Renal cortex interstitium (tissue), 15 donors: ENCODE measurements at places on chromosomes 11 and 22. TPM values are rescaled to one million over a fixed set of nuclear protein-coding genes. Genes with fewer than 3 reads are reported as not detected.

DNA sequence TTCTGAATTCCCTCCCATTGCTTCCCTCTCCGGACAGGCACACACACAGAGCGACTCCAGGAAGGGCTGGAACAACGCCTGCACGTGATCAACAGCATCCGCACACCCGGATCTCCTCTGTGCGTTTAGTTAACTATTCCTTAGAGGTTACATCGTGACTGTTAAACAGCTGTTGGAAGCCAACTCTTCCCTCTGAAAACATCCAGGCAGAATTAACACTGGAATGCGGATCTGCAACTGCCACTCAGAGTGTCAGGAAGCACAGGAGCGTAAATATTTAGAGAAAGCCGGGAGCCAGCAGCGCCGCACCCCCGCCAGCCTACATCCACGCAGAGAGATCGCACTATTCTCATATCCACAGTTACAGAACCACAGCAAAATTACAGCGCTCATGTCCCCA lies 46.2 kb downstream of the SHANK2 start:
- no peak for DNase-seq

DNA sequence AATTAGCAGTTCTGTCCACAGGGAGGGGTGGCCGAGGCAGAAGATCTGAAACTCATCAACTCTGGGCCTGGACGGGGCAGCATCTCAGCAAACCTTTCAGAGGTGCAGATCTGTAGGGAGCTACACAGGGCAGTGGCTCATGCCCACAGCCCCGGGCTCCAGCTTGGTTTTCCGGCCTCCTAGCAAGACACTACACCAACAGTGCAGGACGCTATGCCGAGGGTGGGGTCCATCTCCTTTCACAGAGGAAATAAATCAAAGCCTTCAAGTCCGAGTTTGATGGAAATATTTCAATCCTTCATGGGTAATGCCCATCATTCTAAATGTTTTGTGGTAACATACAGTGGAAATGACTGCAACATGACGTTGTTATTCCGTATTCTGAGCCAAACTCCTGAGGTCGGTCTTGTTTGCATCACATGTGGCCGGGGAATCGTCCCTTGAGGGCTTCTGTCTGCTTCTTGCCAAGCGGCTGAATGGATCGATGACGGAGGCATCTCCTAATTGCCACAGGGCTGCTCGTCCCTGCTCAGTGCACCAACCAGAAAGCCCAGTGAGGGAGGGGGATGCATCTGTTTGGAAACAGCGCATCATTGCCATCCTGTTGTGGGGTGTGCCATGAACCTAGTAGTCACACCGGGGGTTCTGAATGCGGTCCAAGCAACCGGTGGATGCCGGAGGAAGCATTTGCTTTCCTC lies 30.0 kb downstream of the LINC01488 start:
- DNase-seq: no peak

- DNase-seq: no peak
Measured at GRCh38 chr11:24497831-24498230, 978 bp downstream of the LUZP2 start.

DNA sequence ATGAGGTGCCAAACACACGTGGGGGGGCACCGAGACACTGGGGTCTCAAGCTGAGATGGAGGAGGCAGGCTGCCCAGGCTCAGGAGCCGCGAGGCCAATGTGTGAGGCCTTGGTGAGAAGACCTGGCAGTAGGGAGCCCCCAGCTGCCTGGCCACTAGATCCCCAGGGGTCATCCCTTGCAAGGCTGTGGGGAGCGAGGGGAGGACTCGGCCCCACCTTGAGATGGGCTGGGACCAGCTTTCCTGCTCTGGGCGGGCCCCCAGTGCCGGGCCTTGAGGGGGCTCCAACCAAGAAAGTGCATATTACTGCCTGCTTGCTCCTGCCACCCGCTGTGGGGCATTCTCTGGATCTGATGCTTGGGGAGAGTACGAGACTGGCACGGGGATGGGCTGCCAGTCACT lies 107.0 kb downstream of the CTTN start:
- DNase-seq: no peak

GRCh38 chr11:94130298-94131046 lies 1.8 kb downstream of the PANX1 start:
- DNase-seq: no peak

DNA sequence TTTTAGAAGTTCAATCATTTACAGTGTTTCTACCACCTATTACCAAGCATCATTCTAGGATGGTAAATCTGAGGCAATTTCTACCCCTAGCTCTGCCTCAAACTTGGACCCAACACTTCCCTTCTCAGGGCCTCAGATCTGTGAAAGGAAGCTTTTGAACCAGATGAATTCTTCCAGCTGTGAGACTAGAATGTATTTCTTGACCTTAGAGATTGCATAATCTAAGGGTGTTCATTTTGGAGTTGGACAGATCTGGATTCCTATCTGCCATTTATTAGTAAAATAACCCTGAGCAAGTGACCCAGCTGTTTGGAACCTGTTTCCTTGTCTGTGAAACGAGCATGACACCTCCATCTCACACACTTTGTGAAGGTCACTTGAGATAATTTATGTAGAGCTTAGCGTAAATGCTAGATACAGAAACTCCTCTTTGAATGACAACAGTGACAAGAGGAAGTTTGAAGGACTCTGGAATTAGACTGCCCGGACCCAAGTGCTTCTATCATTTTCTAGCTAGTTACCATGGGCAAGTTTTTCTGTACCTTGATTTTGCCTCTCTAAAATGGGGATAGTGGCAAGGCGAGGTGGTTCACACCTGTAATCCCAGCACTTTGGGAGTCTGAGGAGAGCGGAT lies 3.8 kb upstream of the INTS5 start:
- no peak for DNase-seq

Gene OR4D5
- polyA plus RNA-seq: not detected

DNA sequence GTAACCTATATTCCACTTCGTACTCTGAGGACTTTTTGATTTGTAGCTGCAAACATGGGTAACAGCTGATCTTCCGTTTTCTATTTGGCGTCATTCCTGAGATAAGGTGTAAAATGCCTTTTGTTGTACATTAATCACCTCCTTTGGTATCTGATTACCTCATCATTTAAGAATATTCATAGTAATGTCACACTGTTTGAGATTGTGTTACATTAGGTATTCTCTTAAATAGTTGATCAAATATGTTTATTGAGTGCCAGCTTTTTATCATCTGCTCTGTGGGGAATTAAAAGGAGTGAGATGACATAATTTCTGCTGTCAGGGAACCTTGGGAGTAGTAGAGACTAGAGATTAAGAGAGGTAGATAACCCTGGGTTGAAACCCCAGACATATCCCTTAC lies 5.9 kb downstream of the NCAM1 start:
- DNase-seq: no peak

- no peak for DNase-seq
Measured at GRCh38 chr11:17743808-17744119, 9.2 kb downstream of the KCNC1 start.

Gene CYB5R2
- polyA plus RNA-seq: 28.8 TPM

GRCh38 chr11:102476812-102477211 lies 24.2 kb upstream of the TMEM123 start:
- no peak for DNase-seq

Gene GGTLC2
- polyA plus RNA-seq: not detected

Gene BLID
- polyA plus RNA-seq: not detected

Gene LBHD1
- 6.8 TPM for polyA plus RNA-seq

GRCh38 chr11:8297781-8298440 lies 34.2 kb upstream of the LMO1 start:
- no peak for DNase-seq

DNA sequence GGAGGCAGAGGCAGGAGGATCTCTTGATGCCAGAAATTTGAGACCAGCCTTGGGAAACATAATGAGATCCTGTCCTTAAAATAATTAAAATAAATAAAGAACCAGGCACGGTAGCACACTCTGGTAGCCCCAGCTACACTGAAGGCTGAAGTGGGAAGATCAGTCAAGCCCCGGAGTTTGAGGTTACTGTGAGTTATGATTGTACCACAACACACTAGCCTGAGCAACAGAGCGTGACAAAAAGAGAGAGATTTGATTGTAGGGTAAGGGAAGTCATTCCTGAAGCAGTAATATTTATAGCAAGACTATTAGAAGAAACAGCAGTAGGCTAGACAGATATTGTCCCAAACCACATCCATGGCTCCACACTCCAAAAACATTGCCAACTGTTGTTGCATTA lies 1408.4 kb upstream of the TENM4 start:
- no peak for DNase-seq

GRCh38 chr11:76680518-76681425 lies 10.2 kb upstream of the LRRC32 start:
- no peak for DNase-seq

DNA sequence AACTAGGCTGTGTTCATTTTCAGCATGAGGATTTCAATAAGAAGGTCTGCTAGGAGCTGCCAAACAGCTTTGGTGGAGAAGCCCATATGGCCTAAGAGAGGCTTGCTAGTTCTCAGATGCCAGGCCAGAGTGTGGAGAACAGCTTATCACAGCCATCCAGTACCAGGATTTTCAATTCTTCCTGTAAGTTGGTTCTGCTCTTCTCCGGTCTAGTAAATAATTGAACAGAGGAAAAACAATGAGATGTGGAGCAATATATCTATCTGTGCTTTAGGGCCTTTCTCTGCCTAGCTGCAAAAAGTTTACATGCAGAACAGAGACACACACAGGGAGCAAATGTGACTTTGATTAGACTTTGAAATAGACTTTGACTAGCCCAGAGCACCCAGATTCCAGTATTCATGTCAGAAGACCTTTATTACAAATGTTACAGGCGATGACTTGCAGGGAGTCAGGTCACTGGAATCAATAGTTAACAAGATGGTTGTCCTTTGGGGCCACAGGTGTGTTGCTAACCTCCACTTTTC lies 19.8 kb upstream of the PPP2R1B start:
- DNase-seq: no peak

- DNase-seq: no peak
Measured at GRCh38 chr11:45900916-45901617, 6.0 kb downstream of the FREY1 start.

DNA sequence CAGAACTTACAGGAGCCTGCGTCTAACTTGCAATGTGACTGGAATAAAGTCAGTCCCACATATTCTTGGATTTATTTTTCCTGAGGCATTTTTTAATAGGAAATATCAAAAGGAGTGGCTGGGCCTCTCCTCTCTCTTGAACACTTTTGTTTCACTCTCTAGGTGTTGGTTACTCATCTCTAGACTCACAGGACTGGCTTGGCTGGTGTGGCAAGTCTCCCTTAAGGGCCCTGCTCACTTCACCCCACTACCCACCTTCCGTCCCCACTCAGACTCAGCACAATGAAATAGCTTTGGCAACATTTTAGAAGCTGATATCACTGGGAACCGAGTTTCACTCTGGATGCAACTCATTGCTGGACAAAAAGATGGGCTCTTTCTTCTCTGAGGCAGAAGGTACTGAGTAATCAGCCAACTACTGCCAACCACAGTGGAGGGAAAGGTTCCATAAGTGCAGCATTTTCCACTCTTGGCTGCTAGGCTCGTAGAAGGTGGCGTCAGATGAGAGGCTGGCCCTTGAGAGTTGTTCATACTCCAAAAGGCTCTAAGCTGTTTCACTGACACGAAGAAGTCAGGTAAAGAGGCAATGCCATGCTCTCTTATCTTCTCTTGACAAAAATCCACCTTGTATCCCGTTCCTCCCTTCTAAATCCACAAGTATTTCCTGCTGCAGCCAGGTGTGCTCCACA lies 390.6 kb downstream of the SOX6 start:
- DNase-seq: no peak

DNA sequence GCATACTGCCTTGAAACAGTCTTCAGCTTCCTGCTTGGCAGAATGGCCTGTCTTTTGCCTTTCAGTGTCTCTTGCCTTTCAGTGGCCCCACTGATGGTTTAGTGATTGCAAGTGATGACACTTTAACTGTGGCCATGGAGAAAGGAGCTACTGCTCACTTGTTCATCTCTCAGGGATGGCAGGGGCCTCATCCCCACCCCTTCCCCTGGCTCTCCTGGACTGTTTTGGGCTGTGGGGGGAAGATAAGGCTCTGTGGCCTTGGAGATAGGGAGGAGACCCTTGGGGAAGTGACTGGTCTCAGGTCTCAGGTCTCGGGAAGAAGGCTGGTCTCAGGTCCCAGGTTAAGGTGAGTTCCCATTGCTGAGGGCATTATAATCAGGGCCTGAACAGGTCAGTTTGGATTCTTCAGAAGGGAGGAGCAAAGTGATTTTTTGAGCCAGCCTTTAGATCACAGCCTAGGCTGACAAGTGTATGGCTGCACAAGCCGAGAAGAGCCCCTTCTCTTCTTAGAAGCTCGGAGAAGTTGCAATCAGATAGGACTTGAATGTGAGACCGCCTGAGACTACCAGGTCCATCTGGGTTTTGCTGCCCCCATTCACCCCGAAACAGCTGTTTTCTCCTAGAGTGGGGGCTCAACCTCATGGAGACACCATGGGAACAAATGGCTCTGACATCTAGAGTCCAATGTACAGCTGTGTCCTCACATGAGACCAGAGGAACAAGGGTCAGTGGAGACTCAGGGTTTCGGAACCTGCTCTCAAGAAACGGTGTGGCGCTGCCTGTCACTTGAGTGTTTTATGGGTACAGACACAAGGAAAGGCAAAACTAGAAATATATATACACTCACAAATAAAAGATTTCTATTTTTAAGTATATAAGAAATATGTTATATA lies 15.9 kb upstream of the P2RY2 start:
- DNase-seq: no peak

GRCh38 chr22:37638391-37639069 lies 939 bp upstream of the SH3BP1 start:
- no peak for DNase-seq

Gene C22orf15
- 3.2 TPM for polyA plus RNA-seq

- no peak for DNase-seq
Measured at GRCh38 chr11:45182902-45183301, 36.5 kb downstream of the PRDM11 start.

- no peak for DNase-seq
Measured at GRCh38 chr22:47710135-47710534, 947.7 kb downstream of the TBC1D22A start.

Gene PARVB
- polyA plus RNA-seq: 20.2 TPM

DNA sequence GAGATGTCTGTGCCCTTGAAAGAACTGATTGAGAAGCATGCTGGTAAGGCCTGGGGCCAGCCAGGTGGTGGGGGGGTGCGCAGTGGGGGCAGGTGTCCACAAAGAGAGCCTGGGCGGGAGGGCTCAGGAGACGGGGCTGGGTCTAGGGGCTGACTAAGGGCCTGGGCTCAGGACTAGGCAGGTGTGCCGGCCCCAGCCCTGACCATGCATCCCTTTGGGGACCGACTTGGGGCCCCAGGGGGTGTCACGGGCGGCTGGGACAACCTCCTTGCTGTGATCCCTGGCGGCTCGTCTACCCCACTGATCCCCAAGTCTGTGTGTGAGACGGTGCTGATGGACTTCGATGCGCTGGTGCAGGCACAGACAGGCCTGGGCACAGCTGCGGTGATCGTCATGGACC lies 4.4 kb downstream of the NDUFV1 start:
- no peak for DNase-seq
